ENCODE measurements at places on chromosomes 6 and 20.

DNA sequence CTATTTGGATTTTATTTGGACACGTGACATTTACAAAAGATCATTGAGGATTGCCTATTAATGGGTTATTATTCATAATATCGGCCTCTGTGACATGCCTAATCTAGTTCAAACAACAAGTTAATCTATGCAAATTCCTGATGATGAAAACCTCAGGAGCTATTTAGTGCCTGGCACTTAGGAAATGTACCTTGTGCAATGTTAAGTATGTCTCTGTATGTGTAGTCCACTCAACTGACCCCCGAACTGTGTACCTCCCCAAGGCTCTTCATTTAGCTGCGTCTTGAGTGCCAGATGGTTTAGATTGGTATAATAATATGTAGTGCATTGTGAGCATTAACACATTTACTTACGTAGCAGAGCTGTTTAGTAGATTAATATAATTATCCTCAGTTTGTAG lies 6.9 kb downstream of the LAMA2 start:
- no peak for DNase-seq

- no peak for DNase-seq
These were observed 11.2 kb downstream of the AARS2 start for GRCh38 chr6:44301782-44302564.

GRCh38 chr6:52598123-52598823 lies 21.4 kb upstream of the TRAM2 start:
- DNase-seq, result peak; percentile 60

DNA sequence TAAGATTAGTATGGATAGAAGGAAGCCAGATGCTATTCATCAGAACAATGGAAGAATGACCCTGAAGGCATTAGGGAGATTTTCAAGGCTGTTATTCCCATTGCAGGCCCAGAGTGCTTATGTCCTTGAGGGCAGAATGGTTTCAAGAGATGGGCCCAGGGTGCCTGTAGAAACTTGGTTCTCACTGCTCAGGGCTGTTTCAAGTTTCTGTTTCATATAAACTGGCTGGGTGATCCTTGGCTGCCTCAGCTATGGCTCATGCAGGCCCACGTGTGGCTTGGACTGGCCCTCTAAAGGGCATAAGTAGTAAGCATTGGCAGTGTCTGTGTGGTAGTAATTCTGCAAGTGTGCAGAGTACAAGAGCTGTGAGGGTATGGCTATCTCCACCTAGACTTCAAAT lies 540.9 kb upstream of the MAN1A1 start:
- DNase-seq, result no peak

GRCh38 chr20:35954907-35955251 lies 577 bp upstream of the SCAND1 start:
- DNase-seq, result peak; percentile 23

DNA sequence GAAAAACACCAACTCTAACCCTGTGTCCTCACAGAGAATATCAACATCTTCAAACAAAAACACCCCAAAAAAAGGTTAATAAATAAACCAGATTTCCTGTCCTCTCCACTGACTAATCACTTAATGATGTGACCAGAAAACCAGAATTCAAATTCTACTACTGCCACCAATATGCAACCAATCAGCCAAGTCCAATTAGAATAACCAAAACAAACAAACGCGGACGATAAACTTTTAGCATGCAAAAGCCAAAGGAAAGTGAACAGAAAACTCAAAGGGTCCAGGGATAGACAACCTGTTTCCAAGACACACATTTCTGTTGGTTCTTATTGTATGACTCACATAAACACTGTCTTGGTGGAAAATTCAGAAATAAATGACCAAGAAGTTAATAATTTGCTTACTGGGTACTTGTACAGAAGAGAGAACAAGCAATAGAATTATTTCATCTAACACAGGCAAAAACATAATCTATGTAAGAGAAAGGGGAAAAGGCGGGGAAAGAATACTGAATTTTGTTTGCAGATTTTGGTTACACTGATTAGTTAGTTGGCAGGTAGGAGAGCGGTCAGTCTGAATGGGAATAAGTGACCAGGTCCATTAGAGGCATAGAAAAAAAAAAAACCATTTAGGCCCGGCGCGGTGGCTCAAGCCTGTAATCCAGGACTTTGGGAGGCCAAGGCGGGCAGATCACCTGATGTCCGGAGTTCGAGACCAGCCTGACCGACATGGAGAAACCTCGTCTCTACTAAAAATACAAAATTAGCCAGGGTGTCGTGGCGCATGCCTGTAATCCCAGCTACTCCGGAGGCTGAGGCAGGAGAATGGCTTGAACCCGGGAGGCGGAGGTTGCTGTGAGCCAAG lies 34.1 kb downstream of the HFE start:
- no peak for DNase-seq

GRCh38 chr6:21451546-21452013 lies 142.0 kb upstream of the SOX4 start:
- no peak for DNase-seq

DNA sequence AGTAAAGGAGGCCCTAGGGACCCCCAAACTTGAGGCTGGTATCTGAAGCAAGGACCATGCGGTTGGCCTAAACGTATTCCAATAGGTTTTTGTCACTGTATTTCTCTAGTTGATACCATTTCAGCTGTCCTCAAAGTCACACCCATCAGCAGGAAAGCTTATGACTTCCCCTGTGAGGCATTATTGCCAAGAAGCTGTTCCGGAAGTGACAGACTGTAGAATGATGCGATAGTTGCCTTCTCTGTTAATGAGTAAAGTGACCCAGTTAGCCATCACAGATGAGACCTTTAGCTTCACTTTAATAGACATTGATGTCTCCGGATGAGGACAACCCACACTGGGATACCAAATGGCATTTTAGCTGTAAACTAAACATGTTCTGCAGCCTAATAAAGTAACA lies 147.9 kb downstream of the RNGTT start:
- DNase-seq, result no peak

DNA sequence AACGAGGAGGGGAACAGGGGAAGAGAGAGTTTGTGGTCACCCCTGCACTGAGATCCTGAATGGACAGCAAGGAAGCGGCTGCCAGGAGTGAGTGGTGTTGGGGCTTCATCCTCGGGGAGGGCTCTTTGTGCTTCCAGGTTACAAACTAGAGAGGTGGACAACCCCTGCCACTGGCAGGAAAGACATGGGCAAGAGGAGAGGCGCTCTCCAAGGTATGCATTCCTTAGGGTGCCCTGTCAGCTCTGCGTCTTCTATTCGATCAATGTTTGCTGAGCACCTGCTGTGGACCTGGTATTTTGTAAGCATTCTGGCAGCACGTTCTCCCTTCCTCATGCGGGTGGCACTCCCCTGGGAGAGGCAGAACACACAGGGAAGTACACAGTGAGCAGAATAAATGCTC lies 93.6 kb downstream of the CDH4 start:
- no peak for DNase-seq

DNA sequence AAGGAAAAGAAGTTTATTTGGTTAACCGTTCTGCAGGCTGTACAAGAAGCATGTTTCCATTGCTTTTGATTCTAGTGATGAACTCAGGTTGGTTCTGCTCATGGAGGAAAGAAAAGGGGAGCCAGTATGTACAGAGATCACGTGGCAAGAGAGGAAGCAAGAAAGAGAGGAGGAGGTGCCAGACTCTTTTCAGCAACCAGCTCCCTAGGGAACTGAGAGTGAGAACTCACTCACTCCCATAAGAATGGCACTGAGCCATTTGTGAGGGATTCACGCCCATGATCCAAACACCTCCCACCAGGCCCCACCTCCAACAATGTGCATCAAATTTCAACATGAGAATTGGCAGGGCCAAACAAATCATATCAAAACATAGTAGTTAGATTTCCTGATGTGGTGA lies 649.1 kb downstream of the EPM2A start:
- no peak for DNase-seq

GRCh38 chr20:34945315-34946077 lies 10.1 kb downstream of the GSS start:
- DNase-seq, result no peak

DNA sequence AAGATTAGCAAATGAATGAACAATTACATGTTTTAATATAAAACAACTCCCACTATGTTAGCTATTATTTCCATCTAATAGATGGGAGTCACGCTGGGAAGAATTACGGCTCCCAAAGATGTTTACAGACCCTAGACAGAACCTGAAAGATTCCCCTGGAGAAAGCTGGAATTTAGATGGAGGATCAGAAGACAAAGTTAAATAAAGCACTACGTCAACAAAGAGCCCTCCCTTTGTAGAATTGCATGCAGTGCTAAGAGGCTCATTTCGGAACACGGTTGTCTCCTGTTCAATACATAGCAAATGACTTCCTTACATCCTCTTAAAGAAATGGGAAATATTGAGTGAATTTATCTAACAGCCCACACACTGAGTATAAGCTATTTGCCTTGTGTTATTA lies 328.3 kb downstream of the CBLN4 start:
- no peak for DNase-seq

GRCh38 chr6:14995208-14995607 lies 250.7 kb upstream of the JARID2 start:
- no peak for DNase-seq

- no peak for DNase-seq
These were observed 100.2 kb upstream of the KCNG1 start for GRCh38 chr20:51122931-51123658.

- no peak for DNase-seq
These were observed 15.3 kb upstream of the MMP9 start for GRCh38 chr20:45993197-45993951.

GRCh38 chr20:10596710-10597121 lies 77.1 kb downstream of the JAG1 start:
- no peak for DNase-seq

DNA sequence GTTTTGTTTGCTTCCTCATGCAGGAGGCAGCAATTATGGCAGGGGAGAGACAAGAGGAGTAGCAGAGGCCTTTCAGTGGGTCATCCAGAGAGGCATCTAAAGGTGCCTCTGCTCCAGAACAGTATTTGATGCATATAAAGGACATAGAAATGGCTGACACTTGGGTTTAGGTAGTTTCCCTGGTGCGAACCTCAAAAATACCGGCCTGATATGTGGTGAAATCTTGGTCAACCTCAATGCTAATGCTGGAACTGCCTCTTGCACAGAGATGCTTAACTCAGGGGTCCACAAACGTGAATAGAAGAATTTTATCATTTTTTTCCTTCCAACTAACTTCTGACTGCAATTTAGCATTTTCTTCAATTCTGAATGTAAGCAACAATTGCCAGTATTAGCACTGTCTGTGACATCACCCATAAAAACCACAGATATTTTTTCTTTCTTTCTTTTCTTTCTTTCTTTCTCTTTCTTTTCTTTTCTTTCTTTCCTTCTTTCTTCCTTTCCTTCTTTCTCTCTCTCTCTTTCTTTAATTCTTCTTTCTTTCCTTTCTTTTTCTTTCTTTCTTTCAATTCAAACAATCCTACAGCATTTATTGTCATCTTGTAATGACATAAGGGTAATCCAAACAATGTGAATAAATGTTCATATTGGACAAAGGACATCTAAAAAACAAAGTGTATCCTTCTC lies 180.0 kb upstream of the UST start:
- no peak for DNase-seq

DNA sequence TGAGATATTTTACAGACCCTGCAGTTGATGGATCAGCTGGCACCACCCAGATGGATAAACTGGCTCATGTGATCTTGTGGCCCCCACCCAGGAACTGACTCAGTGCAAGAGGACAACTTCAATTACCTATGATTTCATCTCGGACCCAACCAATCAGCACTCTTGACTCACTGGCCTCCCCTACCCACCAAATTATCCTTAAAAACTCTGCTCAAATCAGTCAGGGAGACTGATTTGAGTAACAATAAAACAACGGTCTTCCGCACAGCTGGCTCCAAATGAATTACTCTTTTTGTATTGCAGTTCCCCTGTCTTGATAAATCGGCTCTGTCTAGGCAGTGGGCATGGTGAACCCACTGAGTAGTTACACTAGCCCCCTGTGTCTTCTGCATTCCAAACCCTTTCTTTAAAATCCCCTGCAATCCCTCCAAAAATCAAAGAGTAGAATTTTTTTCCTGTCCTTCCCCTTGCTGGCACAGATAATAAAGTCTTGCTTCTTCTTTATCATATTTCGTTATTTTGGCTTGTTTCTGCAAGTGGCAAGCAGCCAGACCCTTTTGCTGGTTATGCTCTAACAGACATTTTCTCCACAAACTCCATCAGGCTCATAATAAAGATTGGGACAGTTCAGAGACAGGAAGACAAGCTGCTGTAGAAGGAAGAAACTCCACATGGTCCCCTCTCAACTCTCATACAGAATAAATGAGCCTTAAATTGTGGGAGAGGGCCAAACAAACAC lies 48.3 kb downstream of the OR2B6 start:
- no peak for DNase-seq

GRCh38 chr20:43590036-43590391 lies 723 bp upstream of the IFT52 start:
- no peak for DNase-seq

GRCh38 chr6:42781546-42781795 lies 381 bp upstream of the BICRAL start:
- no peak for DNase-seq

DNA sequence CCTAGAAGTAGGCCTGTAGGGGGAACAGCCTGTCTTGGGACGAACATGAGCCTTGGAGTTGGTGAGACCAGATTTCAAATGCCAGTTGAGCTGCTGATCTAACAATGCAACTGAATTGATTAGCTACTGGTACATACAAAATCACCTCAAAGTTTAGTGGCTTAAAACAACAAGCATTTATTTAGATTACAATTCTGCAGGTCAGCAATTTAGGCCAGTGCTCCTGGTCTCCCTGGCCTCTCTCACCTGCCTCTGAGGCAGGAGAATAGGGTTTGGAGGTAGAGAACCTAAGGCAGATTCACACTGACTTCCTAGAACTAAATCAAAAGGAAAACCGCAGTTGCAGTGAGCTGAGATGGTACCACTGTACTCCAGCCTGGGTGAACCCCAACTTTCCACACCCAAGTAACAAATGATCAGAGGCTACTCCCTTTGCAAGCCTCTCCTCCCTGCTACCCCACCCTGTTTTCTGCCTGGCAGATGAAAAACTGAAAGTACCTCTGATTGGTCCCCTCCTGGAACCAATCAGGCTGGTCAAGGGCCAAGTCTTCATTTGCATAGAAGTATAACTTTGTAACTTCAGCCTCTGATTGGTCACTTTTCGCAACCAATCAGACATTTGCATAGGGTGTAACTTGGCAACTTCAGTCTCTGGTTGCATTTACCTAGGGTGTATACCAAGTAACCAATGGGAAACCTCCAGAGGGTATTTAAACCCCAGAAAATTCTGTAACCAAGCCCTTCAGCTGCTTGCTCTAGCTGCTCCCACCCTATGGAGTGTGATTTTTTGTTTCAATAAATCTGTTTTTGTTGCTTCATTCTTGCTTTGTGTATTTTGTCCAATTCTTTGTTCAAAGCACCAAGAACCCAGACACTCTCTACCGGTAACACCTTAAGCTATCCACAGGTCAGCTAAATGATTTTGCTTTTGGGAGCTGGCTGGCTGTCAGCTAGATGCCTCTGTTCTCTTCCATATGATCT lies 8.1 kb upstream of the UBR2 start:
- DNase-seq, result no peak

DNA sequence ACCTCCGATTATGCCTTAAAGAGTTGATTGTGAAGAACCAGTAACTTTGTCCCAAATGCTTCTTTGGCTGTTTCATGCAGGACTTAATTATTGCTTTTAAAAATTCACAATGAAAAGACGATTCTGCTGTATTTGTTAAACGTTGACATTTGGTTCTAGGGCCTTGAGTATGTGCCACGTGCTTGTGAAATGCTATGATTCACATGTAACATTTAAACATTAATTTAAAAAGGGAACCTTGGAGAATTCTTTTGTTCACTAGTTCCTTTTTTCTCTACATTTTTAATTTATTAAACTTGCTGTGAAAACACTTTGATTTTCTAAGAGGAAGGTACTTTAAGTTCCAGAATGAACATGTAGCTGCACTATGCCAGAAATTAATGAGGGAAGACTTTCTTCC lies 9.5 kb downstream of the GZF1 start:
- no peak for DNase-seq

Data from renal cortex interstitium (tissue), 15 donors.